ENCODE measurements at places on chromosomes 16 and 17.

GRCh38 chr16:3908951-3909437 is 28.5 kb upstream of the CREBBP start:
- DNase-seq, result no peak

DNA sequence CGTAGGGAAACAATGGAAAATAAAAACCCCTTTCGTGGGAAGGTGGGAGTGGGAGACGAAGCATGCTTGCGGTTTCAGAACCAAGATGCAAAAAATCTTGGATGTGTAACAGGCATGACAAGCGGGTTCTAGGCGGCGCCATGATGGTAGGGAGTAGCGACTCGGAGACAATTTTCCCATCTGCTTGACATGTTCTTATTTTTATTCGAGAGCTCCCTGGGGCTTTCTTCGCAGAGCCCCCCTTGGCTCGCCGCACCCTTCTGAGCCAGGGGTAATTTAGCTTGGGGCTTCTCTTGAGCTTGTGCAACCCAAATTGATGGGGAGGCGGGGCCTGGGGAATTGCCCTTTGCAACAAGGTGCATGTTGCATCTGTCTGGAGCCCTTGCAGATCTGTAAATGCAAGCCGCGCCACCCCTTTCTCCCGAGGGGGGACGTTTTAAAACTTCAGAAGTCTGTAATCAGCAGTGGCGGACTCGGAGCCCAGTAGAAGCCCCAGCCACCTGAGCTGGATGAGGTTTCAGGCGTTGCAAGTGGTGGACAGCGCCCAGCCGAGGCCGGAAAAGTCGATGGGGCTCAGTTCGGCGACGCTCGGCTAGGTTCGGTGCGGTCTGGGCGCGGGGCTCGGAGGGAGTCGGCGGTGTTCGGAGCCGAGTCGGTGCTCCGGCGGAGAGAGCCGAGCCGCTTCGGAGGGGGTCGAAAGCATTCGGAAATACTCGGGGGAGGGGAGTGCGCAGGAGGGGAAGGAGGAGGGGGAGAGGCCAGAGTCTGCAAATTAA is 2.9 kb downstream of the GNAO1 start:
- DNase-seq, result peak; percentile 59

DNA sequence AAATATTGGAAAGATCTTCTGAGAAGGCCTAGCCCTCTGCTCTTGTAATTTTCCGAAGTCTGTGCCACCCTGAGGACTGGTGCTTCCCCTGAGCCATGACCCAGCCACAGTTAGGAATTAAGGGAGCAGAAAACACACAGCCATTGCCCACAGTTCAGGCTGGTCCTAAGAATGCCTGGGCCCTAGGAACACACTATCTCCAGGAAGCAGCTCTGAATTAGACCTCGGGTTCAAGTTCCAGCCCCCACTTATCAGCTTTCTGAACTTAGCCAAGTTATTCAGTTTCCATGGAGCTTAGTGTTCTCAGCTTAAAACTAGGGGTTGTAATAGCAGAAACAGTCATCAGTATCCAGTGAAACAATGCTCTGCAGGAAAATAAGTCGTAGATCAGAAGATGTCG is 56.0 kb downstream of the CDH13 start:
- no peak for DNase-seq

DNA sequence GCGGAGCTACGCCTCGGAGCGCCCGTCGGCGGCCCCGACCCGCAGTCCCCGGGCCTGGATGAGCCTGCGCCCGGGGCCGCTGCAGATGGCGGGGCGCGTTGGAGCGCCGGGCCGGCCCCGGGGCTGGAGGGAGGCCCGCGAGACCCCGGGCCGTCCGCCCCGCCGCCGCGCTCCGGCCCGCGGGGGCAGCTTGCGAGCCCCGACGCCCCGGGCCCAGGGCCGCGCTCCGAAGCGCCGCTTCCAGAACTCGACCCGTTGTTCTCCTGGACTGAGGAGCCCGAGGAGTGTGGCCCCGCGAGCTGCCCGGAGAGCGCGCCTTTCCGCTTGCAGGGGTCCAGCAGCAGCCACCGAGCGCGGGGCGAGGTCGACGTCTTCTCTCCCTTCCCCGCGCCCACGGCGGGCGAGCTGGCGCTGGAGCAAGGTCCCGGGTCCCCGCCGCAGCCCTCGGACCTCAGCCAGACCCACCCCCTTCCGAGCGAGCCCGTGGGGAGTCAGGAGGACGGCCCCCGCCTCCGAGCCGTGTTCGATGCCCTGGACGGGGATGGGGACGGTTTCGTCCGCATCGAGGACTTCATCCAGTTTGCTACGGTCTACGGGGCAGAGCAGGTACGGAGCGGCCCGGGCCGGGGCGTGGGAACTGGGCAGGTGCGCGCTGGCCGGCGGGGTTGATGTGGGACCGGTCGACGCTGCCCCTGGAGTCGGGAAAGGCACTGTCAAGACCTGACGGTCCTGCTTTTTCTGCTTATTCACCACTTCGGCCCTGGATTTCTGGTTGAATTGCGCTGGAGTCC is 861 bp downstream of the RAB11FIP3 start:
- no peak for DNase-seq

Data from fibroblast of skin of right quadriceps (primary cell).